ENCODE measurements at places on chromosomes 12 and 14.

DNA sequence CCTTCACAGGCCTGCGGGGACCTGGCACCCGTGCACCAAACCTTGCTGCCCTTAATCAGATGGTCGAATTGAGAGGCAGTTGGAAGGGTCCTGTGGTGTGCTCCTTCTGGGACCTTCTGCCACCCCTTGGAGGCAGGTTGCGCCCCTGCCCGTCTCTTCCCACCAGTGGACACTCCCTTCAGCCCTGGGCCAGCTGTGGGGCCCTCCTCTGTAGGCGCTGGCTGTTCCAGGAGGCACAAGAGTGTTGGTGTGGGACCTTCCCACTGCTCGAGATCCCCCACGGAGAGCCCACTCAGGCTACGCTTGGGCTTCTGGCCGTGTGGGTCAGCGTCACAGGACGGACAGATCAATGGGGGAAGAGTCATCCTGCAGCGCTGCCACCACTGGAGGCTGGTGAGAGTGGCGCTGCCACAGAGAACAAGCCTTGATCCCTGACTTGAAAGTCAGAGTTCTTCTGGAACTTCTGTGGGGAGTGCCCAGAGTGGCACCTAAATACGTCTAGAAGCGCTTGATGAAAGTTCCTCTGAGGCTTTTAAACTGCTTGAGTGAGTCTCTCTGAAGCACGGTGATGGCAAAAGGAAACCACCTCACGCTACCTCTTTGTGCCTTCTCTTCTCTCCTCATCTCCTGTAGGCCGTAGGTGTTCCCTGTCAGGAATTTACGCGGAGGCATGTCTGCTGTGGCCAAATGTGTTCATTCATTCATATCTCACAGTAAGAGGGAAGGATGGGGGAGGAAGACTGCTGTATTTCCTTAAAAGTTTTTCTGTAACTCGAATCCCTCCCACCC, 48.3 kb downstream of the TRAF3 start:
- no peak for DNase-seq

GRCh38 chr12:94148739-94149118, 352 bp downstream of the PLXNC1 start:
- no peak for DNase-seq

GRCh38 chr12:24996820-24997219, 47.9 kb upstream of the BCAT1 start:
- DNase-seq, result no peak

- no peak for DNase-seq
These were observed 32.9 kb downstream of the SLC38A4 start for GRCh38 chr12:46792925-46793324.

GRCh38 chr12:117312770-117313169, 48.7 kb downstream of the NOS1 start:
- no peak for DNase-seq

DNA sequence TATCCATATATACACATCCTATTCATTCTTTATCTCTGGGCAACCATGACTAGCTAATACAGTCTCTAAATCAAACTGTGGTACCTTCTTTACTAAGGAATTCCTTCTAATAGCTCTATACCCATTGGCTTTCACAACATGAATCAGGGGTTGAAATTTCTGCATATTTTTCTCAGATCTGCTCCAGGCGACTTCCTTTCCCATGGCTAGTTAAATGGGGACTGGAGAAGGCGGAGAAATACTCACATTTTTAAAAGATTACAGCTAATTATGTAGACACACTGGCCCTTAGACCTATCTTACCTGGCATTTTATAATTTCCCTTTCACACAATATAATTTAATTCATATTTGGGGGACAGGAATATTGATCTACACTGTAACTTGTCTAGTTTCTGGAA, 1.1 kb upstream of the CDKN3 start:
- no peak for DNase-seq

DNA sequence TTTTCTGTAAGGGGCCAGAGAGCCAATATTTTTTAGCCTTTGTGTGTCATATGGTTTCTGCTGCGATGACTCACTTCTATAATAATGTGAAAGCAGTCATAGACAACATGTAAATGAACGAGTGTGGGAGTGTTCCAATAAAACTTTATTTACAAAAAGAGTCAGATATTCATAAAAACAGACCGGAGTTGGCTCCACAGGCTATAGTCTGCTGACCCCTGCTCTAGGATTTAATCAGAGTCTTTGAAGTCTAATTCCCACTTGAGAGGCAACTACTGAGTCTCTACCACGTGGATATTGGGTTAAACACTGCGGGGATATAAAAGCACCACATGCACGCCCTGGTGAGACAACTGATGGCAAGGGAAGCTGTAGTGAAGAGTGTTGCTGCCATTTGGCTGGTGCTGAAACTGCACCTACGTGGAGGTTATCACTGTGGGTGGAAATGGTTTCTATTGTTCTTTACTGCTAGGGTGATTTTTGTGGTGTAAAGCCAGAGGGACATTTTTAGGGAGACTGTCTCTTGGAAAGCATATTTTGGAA, 3.6 kb upstream of the NINJ2 start:
- DNase-seq, result no peak

- no peak for DNase-seq
These were observed 24.3 kb downstream of the DLK1 start for GRCh38 chr14:100750762-100751699.

DNA sequence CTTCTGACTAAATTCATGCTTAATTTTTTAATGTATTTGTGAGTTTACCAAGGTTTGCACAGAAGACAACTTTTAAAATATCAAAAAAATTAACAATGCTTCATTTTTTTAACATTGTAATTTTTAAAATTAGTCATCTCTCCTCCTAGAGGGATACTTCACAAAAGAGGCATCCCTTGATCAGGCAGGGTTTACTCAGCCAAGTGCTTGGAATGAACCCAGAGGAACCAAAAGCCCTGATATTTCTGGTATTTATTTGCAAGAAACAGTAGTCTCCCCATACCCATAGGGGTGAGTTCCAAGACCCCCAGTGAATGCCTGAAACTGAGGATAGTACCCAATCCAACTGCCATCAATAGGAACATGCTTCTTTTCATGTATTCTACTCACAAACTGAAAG, 52.5 kb downstream of the GARIN6 start:
- no peak for DNase-seq

GRCh38 chr12:1533205-1533601, 61.2 kb downstream of the FBXL14 start:
- DNase-seq, result no peak

DNA sequence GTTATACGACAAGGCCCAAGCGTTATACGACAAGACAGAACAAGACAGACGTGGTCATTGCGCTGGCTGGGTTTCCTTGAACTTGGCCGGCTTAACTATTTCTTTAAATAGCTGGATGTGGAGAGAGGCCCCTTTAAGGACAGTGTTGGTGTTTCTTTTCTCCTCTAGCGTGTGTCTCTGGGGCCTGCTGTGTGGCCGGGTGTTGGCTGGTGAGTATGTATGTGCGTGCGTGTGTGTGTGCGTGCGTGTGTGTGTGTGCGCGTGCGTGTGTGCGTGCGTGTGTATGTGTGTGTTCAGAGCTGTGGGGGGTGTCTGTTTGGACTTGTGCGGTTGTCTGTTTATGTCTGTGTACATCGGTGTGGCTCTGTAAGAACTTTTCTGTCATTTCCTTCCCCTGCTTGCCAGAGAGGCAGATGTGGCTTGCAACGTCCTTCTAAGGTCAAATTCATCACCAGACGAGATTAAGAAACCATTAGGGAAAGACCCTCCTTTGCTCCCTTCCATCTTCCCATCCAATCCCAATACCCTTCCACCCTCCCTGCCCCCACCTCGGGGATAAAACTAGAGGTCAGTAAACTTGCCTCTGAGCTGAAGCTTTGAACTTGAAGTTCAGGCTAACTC, 78.6 kb upstream of the TBX3 start:
- peak; percentile 28 for DNase-seq

GRCh38 chr14:50040895-50041465, 75.4 kb downstream of the VCPKMT start:
- DNase-seq, result no peak

- DNase-seq, result no peak
These were observed 1.4 kb downstream of the RFC5 start for GRCh38 chr12:118017926-118018325.

- DNase-seq, result peak; percentile 44
These were observed at the start of gene RASSF8 for GRCh38 chr12:25958428-25959070. Gene RASSF8, plus strand, starts transcription at chr12:25958682. Its CDS starts 96,662 bp downstream, at chr12:26055344.

- no peak for DNase-seq
These were observed 42.3 kb upstream of the FRMD6 start for GRCh38 chr14:51609251-51609954.

GRCh38 chr14:56057071-56057741, 61.0 kb upstream of the PELI2 start:
- no peak for DNase-seq

DNA sequence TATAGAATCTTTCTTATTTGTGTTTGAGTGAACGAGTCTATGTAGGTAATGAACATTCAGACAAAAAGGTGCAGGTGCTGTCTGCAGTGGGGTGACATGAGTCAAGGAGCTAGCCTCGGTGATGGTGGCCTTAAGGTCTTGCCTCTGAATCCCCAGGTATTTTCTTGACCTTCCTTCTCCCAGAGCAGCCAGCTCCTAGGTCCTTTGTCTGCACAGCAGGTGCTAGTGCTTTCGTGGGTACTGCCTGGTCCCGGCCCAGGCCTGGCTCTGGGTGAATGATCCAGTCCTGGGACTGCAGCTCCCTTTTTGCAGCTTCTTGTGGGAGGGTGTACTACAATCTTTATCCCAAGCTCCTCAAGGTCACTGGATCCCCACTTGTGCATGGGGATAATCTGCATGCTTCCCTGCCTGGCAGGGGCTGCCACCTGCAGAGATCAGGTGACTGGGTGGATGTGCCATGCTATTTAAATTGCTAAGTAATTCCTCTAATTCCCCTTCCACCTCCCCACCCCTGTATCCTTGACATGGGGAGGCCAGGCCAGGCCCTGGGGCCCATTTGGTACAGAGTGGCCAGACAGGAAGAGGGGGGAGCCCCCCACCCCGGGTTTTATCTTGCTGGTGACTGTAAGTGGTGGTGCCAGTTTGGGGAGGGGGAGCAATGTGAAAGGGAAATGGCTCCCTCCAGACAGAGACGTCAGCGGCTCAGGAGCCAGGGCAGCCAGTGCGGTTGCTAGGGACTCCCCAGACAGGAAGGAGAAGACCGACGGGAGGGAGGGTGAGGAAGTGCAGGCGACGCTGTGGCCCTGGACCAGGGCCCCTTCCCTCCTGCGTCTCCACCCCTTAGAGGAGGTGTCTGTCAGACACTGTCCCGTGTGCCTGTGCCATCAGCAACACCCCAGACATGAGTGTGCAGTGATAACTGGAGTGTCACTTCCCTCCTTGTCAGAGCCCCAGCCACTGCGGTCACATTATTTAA, 6.7 kb downstream of the VASH1 start:
- no peak for DNase-seq

GRCh38 chr12:113862590-113863454, 103.3 kb downstream of the RBM19 start:
- peak; percentile 40 for DNase-seq

- no peak for DNase-seq
These were observed 27.4 kb upstream of the KCNH3 start for GRCh38 chr12:49511410-49511809.

DNA sequence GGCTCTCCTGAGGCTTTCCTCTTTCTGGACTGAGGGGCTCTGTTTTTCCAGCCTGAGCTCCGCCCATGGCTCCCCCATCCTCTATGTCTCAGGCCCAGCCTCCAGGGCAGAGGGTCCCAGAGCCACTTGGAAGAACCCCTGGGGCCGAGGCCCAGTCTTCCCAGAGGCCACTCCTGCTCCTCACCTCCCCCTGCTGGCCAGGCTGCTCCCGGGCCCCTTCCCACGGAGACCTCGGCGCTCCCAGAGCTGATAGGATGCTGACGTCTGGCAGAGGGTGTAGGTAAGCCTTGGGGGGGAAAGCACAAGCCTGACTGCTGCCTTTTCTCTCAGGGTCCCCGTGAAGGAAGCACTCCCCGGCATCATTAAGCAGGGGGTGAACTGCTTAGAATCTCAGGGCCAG, 51.4 kb downstream of the ERH start:
- no peak for DNase-seq

GRCh38 chr12:54444206-54444605, 25.1 kb upstream of the ITGA5 start:
- no peak for DNase-seq

- no peak for DNase-seq
These were observed 164.0 kb downstream of the ETV6 start for GRCh38 chr12:11813438-11813813.

DNA sequence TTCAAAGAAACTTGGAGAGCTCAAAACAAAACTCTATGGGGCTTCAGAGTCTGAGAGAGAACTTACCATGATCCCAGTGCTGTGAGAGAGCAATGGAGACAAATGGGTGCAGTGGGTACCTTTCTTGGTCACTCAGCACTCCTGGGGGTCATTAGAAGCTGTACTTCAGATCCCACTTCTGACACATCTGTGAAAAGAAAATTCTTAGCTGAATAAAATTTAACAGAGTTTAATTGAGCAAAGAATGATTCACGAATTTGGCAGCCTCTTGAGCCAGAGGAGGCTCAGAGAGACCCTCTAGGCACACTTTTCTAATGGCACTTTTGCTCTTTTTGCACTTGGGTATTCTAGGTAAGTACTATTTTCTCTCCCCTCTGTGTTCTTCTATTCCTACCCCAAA, 96.8 kb upstream of the SYT10 start:
- DNase-seq, result no peak

DNA sequence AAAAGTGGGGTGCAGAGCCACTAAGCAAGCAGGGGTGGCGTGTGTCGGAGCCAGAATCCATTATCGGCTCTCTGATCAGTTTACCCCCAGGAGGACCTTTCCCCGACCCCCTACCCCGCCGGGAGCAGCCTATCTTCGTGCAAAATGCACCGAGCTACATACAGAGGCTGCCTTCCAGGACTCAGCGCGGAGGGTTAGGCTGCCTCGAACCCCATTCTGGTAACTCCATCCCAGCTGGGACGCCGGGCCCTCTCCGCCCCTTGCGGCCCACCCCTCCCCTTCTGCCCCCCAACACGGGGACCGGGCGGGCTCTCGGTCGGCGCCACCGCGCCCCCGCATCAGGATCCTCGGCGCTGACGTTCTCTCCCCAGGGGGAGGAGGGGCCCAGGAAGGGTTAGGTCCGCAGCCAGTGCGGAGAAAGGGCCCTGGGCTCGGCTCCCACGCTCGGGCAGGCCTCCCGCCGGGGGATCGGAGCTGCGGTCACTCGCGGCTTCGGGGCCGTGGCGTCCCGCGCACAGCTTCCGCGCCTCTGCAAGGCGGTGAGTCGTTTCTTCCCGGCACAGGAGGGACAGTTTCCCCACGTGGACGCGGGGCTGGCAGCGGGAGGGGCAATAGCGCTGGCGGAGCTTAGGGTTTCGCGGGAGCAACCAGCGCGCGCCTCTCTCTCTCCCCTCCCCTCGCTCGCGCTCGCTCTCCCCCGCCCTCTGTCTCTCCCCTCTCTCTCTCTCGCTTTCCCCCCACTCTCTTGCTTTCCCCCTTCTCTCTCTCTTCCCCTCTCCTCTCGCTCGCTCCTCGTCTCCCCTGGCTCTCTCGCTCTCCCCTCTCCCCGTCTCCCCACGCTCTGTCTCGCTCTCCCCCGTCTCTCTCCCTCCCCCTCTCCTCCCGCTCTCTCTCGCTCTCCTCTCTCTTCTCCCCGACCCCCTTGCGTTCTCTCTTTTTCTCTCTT, 12.5 kb upstream of the MAP3K9 start:
- DNase-seq, result no peak

GRCh38 chr14:93116676-93117200, 1.0 kb upstream of the ITPK1 start:
- DNase-seq, result no peak
